Foreskin fibroblast (primary cell): ENCODE measurements at places on chromosomes 4 and X.
A peak's percentile ranks its signal among the peaks of the same experiment; 100 is the strongest.

- no peak for DNase-seq
These were observed 84.1 kb upstream of the NEIL3 start for GRCh38 chr4:177225605-177226004.

GRCh38 chr4:169060391-169061091 lies 50.5 kb upstream of the CBR4 start:
- peak; percentile 36 for DNase-seq

DNA sequence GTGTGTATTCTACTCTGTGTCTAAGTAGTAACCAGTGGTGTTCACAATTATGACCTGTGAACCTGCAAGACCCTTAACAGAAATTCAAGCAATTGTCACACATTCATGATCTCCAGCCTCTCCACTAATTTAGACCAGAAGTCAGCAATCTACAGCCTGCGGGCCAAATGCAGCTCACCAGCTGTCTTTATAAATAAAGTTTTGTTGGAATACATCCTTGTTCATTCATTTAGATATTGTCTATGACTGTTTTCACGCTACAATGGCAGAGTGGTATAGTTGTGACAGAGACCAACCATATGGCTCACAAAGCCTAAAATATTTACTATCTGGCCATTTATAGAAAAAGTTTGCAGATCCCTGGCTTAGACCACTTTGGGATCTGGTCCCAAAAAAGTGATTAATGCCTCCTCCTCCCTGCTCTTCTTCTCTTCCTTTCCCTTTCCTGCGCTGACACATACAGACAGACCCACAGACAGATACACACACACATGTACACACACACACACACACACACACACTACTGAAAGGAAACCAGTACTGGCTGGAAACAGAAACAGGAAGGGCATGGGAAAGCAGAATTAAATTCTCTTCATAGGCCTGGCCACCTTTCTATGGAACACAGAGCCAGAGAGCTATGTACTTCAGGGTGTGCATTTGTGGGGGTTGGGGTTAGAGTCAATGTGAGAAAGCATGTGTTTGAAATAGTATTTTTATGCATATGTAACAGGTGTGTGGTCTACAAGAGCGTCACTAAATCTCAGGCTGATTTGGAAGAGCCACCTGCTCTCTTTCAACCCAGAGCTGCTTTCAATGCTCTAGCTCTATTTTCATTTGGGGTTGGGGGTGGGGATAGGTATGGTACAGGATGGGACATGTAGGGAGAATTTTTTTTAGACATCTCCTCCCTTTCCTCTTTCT lies 49.7 kb upstream of the TMEM164 start:
- DNase-seq: no peak

DNA sequence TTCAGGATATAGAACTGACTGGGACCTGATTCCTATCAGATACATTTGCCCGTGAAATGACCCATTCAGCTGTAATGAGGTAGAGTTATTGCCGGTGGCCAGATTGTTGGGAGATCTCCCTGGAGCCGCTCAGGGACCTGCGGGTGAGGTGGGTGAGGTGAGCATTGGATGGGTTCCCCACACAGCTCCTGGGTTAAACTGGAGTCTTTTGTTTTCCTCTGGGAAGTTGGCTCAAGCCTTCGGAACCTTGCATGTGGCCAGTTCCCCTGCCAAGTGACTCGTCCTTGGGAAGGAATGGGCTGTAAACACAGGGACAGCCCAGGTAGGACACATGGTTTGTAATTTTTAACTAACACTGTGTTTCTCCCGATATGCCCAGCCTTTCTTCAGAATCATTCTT lies 31.6 kb upstream of the KIT start:
- no peak for DNase-seq

DNA sequence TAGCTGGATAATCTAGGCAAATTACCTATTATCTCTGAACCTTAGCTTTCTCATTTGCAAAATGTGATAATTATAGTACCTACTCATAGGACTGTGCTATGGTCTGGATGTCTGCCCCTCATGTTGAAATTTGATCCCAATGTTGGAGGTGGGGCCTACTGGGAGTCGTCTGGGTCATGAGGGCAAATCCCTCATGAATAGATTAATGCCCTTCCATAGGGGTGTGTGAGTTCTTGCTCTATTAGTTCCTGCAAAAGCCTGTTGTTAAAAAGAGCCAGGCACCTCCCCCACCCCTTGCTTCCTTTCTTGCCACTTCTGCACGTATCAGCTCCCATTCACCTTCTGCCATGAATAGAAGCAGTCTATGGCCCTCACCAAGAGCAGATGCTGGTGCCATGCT lies 73.9 kb downstream of the SERTM2 start:
- DNase-seq: no peak

- no peak for DNase-seq
These were observed 216.4 kb upstream of the GYPA start for GRCh38 chr4:144356941-144357381.

DNA sequence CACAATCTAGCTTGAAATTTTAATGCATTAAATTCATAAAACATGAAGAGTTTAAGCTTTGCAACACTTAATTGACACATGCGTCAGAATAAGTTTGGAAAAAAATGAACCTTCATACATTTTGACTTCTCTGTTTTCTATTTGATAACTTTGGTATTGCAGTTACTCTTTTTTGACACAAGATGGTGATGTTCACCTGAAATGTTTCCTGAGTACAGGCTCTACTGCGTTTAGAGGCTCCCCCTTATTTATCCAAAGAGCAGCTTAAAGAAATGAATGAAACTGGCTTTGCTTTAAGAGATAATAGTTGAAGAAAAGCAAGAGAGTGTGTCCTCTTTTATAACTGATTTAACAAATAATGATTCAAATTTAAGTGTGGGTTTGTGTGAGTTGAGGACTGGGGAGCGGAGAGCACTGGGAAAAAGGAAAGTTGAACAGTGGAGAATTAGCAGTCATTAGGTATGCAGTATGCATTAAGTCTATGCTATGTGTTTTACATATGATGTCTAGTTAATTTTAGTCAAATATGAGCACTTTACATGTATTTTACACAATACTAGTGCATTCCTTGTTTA lies 180.6 kb upstream of the NUDT6 start:
- DNase-seq: peak; percentile 38

DNA sequence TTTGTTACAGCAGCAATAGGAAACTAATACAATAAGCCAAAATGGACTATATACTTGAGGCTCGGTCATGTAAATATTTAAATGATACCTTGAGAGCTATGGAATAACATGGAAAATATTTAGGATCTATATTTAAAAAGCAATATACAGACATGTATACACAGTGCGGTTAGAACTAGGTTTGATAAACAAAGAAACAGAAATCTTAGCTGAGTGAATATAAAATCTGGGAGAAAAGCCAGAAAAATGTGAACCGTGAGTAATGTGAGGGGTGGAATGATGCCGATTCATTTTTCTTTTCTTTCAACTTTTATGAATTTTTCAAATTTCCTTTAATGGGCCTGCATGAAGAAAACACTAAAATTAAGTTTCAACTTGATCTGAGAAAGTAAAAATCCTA lies 104.1 kb downstream of the ATXN3L start:
- no peak for DNase-seq

DNA sequence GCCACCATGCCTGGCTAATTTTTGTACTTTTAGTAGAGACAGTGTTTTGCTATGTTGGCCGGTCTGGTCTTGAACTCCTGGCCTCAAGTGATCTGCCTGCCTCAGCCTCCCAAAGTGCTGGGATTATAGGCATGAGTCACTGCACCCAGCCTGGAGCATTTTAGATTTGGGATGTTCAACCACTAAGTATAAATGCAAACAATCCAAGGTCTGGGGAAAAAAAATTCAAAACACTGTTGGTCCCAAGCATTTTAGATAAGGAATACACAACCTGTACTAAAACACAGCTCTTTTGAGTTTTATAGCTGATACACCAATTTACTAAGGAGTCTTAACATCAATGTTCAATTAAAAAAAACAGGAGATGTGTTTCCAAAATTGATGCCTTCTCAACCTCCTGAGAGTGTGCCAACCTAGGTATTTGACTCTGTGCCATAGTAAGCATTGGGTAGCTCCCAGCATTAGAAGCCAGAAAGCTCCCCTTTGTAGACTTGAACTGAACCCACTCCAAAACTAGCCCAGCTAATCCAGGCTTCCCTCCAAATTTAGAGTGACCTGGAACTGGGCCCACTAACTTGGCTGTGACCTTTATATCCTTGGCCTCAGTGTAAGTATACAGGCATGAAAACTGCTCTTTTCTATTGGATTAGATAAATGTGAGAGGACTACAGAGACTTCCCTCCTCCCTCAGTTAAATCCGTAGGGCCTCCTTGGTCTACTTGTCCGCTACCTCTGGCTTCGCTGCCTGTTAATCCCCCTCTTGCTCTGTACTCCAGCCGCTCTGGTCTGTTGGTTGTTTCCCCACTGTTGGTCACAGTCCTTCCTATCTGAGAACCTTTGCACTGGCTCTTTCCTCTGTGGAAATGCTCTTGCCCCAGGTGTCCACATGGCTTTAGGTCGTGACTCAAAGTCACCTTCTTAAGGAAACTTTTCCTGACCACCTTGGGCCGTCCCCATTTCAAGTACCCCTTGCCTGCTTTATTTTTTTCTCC lies 77.6 kb downstream of the CCKAR start:
- no peak for DNase-seq

DNA sequence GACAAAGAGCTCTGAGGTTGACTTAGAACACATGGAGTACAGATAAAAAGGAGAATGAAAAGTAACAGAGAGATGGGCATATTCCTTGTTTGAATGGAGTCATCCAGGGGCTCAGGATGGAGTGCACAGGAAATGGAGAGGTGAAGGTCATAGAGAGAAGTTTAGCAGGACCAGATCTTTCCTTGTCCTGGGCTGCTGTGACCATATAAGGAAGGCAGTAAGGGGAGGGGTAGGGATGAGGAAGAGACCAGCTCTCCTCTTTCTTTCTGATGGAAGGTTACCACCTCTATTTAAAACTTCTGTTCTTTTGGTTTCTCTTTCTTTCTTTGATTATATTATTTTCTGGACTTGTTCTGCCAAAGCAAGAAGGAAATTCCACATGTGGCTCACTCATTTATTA lies 27.0 kb downstream of the AR start:
- no peak for DNase-seq

- no peak for DNase-seq
These were observed 690.0 kb upstream of the HS3ST1 start for GRCh38 chr4:12118651-12119213.

DNA sequence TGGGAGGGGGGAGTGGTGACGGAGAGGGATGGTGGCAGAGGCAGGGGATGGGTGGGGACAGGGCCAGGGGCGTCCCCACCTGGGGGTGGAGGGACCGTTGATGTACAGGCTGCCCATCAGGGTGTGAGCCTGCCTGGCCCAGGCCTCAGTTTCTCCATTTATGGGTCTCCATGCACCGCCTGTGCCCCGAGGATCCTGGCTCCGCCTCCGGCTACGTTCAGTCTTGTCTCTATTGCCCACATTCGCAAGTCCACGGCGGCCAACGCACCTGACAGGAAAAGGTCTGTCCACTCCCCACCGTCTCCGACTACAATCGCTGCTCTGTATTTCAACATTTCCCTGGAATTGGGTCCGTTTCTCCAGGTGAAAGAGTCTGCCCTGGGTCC lies 96.3 kb upstream of the NKX1-1 start:
- DNase-seq: no peak

DNA sequence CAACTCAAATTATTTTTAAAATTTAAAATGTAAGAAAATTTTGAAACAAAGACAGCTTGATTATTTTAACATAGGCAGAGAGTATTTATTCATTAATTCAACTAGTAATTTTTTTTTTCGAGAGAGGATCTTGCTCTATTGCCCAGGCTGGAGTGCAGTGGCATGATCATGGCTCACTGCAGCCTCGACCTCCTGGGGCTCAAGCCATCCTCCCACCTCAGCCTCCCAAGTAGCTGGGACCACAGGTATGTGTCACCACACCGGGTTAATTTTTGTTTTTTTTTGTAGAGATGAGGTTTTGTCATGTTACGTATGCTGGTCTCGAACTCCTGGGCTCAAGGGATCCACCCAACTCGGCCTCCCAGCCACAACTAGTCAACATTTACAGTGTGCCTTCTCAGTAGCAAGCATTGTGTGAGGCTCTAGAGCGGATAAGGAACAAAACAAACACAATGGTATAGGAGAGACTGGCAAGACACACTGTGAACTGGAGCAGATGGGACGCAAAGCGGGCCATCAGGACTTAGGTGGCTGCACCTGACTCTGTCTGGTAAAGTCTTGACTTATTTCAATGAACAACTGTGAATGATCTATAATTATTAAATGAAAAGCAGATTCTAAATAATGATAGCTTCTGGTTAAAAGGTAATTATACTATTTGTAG lies 21.6 kb downstream of the SETD7 start:
- no peak for DNase-seq

DNA sequence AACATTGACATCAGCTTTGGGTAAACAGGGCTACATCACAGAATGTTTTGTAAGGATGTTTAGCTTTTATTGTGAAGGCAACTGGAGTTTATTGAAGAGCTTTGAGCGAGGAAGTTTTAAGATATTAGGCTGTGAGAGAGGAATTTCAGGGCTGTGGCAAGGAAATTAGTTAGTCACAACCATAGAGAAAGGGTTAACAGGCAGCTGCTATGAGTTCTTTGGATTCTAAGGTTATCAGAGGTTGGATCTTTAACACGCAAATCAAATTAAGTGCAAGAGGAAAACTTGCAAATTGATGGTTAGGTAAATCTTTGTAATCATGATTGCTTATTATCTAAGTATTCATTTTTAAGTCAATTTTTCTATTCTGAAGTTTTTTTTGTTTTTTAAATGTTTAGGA lies 156.0 kb downstream of the UGT8 start:
- no peak for DNase-seq

DNA sequence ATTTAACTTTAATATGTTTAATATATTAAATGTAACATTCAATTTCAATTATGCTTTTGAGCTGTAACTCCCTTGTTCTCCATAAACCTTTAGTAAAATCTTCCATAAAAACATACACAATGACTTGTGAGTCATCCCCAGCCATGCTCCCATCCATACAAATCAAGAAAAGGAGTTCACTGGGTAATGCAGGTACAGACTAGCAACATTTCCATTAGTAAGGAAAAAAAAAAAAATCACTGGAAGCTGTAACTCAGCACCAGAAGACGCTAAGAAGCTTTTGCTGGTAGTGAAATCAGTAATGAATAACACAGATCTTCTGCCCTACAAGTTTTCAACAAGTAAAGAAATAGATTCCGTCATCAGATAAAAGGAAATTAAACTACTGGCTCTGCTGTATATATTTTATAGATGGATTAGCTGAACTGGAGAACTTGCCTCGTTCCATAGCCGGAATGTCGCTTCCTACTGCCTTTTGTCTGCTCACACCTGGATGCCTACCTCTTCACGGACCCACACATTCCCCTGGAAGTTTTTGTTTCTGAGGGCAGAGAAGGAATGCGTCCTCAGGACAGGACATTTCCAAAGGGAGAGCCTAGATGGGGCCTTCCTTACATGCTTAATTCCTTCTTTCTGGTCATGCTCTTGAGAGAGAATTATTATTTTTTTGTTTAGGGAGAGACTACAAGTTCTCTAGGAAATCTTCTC lies 298.4 kb upstream of the ANKRD50 start:
- DNase-seq: peak; percentile 20

DNA sequence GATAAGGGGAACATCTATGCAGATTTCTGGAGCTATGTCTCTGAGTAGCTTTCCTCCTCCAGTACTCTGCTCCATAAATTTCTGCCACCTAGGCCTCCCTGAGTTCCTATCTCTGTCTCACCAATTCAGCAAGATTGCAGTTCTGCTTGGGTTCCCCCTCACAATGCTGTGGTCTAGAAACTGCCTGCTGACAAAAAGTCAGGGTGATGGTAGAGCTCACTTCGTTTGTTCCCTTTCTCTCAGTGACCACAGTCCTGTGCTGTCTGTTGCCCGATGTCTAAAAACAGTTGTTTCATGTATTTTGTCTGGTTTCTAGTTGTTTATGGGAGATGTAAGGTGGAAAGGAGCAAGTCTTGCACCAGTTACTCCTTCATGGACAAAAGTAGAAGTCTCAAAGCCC lies 41.1 kb downstream of the AMMECR1 start:
- DNase-seq: no peak

- DNase-seq: peak; percentile 75
These were observed 131.0 kb downstream of the DCLK2 start for GRCh38 chr4:150209140-150209829.
